ENCODE measurements at places on chromosomes 3 and 15.

GRCh38 chr15:88489321-88489720, 21.8 kb downstream of the MRPS11 start:
- no peak for DNase-seq

DNA sequence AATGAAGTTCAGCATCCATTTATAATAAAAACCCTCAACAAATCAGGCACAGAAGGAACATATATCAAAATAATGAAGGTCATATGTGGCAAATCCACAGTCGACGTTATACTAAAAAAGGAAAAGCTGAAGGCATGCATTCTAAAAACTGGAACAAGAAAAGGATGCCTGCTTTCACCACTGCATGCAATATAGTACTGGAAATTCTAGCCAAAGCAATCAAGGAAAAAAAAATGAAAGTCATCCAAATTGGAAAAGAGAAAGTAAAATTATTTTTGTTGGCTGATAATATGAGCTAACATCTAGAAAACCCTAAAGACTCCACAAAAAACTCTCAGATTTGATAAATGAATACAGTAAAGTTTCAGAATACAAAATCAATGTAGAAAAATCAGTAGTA, 1123.2 kb downstream of the TBL1XR1 start:
- no peak for DNase-seq

GRCh38 chr15:48046813-48047438, 73.9 kb upstream of the SLC24A5 start:
- no peak for DNase-seq

DNA sequence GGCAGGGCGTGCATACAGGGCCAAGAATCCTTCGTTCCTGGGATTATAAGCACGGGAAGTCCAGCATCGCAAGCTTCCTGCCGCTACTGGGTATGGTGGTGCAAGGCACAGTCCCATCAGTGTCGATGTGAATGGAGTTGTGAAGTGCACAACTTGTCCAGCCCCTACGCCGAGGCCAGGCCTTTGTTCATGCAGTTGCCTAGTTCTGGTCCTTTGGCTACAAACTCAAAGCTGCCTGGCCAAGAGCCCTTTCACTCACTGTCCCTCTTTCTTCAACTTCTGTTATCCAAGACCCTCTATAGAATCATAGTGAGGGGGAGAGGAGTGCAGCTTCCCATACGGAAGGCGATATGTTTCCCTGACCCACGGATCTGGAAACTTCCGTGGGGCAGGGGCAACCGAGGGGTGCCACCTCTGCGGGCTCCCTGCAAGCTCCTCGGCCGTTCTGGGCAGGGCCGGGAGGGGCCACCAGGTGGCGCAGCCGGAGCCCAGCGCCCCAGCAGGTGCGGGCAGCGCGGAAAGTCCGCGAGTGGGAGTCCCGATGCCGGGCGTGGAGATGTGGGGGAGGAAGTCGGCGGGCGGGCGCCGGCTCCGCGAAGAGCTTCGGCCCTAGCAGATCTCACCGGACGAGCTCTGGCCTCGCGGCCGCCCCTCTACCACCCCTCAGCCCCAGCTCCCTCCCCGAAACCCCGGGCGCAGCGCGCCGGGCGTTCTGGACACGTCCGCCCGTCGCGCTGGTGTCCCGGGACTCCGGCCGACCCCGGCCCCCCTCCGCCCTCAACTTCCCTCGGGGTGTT, 693 bp downstream of the RASGRP1 start:
- DNase-seq, result peak; percentile 84

- DNase-seq, result no peak
Observed at GRCh38 chr3:10822708-10823515, 6.9 kb downstream of the SLC6A11 start.

DNA sequence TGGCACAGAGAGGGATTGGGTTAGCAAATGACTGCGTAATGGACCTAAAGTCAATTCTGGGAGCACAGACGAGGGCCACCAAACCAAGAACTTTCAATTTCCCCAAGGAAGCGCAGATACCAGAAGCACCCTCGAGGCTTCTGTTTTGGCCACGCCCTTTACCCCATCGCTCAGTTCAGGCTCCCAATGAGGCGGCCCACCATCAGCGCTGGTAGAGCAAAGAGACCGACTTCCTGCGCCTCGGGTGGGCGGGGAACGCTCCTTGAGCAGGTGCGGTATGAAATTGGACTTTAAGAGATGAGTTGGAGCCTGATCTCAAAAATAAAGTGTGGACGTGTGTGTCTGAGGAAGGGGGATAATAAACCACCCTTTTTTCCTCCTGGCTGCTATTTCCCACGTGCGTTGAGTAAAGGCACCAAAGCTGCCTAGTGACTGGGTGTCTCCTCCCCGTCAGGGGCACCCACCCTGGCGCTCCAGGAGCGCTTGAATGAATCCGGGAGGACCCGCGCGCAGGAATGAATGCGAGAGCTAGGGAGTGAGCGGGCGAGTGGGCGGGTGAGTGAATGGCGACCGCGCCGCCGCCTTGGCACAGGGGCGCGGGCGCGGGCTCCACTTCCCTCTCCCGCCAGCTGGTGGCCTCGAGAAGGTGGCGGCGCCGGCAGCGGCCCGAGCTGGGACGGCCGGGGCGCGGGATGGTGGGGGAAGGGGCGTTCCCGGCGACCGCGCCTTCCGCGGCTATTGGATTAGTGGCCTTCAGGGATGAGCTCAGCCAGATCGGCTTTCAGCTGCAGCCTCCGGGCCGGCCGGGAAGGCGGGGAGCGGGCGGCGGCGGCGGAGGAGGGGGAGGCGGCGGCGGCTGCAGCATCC, at the start of gene SPSB4:
Gene SPSB4, plus strand, starts transcription at position 772 of the 867 bp plus-strand sequence. CDS start 14,758 bp downstream, outside the sequence.
- DNase-seq, result peak; percentile 18

DNA sequence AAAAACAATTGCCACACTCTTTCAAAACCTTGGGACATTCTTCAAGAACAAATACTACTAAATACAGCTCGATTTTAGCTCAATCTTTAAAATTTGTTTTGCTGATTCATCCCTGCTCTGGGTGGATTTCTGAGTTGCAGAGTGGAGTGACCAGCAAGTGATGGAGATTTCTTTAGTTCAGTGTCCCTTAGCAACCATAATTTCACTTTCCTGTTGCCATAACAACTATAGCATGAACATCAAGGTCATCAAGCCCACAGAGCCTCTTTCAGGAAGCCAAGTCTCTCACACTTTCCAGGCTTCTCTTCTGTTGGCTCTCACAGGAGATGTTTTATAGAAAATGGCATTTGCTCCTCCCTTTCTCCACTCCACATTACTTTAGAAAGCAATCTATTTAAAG, 597.2 kb upstream of the ADAMTS9 start:
- DNase-seq, result no peak

DNA sequence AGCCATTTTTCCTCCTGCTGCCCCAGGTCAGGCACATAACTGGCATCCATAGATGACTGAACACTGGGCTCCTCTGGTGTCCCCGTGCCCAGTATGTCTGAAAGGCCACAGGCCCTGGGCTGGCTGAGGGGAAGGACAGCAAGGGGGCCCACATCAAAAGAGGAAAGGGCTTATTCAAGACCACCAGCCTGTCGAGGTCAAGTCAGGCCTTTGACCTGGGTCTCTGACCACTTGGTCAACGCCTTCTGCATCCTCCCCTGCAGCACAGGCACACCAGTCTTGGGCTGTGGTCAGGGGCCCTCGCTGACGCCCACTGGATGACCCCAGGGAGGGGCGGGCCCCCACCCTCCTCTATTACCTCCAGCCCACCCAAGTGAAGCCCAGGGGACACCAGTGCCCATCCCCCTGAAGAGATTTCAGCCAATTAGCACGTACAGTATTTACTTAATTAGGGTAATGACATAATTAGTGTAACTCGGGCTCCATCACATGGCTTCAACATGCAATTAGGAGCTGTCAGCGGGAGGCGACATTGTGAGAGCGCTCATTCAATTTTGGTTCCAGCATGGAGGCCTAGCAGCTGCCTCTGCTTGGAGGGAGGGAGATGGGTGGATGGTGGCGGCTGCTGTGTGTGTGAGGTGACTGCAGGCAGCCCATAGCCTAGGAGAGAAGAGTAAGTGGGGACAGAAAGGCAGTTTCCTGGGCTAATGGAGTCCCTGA, 13.5 kb upstream of the DNAH1 start:
- DNase-seq, result no peak

DNA sequence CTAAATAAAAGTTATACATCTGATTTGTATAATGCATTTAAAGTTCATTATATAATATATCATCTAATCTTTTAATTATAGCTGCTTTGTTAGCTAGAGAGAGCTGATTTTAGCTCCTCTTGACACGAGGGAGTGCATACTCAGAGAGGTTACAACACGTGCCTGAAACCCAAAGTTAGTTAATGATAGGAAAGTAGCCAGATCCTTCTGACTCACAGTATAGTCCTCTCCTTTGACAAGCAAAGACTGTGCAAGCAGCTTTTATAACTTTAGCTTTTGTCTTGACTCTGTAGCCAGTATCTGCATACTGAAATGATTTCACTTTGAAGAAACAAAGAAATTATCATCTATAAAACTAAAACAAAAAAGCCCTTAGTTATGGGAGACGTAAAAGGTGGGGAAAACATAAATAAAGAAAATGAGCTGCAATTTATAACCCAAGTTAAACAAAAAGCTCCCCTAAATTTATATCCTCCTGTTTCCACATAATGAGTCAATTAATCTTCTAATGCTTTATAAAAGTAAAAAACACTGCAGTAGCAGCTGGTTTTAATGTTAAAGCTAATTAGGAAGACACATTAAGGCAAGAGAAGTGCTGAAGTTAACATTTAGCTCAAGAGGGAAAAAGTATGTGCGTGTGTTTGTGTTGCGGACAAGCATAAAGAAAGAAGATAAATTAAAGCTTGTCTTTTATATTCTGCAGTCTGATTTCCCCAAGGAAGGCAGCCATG, 13.1 kb downstream of the GABRR3 start:
- DNase-seq, result no peak
